GM13976 (cell line): ENCODE measurements at places on chromosomes 4 and X.
A peak's percentile ranks its signal among the peaks of the same experiment; 100 is the strongest.

- no peak for DNase-seq
Observed at GRCh38 chrX:69195192-69195591, 29.9 kb upstream of the PJA1 start.

DNA sequence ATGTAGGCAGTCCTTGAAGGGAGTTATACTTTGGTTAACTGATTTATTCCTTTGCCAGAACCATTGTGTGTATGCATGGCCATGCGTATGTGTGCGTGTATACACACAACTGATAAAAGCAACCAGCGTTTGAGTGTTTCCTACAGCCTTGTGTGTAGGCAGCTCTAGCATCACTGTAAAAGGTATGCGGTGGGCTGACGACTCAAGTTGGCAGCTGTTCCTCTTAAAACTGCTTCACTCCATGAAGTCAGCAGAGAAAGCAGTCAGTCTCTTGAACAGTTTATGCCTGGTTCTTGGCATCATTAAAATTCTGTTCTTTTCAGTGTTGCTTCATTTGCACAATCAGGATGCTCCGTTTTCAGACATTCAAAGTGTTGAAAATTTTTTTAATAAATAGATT, 103.5 kb upstream of the FRMPD4 start:
- DNase-seq = no peak

- no peak for DNase-seq
Observed at GRCh38 chr4:40747207-40747835, 2.4 kb upstream of the NSUN7 start.

DNA sequence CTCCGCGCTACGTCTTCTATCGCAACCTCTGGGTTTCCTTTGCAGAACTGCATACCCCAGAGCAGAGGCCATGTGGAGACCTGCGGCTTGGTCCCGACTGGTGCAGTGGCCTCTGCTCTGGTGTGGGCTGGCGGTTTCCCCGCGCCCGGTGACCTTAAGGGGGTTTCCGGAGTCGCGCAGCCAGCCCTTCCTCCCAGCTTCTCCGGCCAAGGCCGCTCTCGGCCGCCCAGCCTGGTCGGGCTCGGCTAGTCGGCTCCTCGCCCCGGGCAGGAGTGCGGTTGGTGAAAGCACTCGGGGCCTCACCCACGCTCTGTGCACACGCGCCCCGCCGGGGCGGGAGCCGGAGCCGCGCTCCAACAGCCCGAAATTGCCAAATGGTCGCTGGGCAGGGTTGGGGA, 84.9 kb downstream of the BCOR start:
- DNase-seq = peak; percentile 70

- no peak for DNase-seq
Observed at GRCh38 chr4:72899214-72899613, 170.3 kb downstream of the COX18 start.

GRCh38 chr4:188332265-188332664, 193.0 kb downstream of the TRIML1 start:
- DNase-seq = no peak
